ENCODE measurements at places on chromosomes 7 and 10.

- DNase-seq = peak; percentile 30
These were observed 98.1 kb upstream of the STK17A start for GRCh38 chr7:43484678-43485395.

GRCh38 chr10:49518982-49519578, 19.8 kb downstream of the ERCC6 start:
- peak; percentile 57 for DNase-seq

DNA sequence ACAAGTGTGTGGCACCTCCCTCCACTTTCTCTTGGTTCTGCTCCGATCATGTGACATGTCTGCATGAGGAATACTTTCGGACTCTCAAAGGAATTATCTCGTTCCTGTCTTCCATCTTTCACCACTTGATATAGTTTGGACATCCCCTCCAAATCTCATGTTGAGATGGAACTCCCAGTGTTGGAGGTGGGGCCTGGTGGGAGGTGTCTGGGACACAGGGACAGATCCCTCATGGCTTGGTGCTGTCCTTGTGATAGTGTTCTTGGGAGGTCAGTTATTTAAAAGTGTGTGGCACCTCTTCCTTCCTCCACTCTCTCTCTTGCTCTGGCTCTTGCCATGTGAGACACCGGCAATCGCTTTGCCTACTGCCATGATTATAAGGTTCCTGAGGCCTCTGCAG, 166.4 kb downstream of the GFRA1 start:
- no peak for DNase-seq

- no peak for DNase-seq
These were observed 12.6 kb upstream of the PLXDC2 start for GRCh38 chr10:19803676-19804075.

DNA sequence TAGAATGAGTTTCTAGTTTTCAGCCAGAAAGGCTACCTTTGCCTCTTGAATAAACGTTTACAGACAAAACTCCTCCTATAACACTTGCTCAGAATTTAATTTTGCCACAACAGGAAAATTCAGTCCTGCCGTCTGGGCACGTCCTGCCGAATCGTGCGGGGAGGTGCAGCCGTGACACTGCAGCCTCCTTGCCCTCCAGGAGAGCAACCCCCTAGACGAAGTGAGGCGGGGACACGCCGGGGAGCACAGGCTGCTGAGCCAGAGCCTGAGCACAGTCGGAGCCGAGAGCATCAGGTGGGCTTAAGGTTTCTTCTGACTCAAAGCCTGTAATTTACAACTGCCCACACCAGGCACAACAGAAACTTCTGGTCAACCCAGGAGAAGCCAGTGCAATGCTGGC, 102.3 kb downstream of the DYNC2I1 start:
- no peak for DNase-seq
